ENCODE measurements at places on chromosomes 1 and 21.

DNA sequence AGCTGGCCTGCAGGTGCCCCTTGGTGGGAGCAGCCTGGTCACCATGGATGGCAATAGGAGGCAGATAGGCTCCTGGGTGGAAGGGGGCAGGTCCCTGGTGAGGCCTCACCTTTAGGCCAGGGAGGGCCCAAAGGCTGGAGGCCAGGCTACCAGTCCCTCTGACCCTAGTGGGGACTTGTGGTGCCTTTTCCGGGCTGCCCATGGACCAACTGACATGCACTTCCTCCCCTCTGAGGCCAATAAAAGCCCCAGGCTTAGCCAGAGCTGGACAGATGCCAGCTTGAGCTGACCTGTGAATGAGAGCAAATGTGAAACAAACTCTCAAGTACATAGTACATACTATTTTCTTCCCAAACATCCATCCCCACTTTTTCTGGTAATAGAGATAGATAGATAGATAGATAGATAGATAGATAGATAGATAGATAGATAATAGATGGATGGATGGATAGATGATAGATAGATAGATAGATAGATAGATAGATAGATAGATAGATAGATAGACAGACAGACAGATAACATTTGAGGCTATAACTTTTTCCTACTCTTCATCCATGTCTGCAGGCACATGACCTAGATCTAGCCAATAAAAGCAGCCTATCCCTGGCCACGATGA lies 9.2 kb upstream of the CTTNBP2NL start:
- no peak for DNase-seq

DNA sequence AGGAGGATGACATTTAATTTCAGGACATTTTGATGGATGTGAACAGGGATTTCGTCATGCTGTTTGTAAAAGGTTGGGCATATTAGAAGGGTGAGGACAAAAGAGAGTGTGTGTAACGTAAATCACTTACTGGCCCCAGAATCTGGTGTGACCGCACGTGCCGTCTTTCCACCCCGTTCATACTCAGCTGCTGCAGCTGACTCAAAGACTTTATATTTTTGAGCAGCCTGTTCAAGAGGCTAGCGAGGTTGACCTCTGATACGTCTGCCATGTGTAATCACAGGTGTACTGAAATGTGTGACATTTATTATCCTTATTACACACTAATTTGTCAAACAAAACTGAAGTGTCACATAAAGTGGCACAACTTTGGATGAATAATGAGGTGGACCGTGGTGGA lies 66.5 kb upstream of the ERRFI1 start:
- no peak for DNase-seq

- no peak for DNase-seq
Measured at GRCh38 chr1:87588495-87588894, 259.8 kb downstream of the LMO4 start.

GRCh38 chr1:14267991-14268390 lies 330.5 kb upstream of the KAZN start:
- no peak for DNase-seq

DNA sequence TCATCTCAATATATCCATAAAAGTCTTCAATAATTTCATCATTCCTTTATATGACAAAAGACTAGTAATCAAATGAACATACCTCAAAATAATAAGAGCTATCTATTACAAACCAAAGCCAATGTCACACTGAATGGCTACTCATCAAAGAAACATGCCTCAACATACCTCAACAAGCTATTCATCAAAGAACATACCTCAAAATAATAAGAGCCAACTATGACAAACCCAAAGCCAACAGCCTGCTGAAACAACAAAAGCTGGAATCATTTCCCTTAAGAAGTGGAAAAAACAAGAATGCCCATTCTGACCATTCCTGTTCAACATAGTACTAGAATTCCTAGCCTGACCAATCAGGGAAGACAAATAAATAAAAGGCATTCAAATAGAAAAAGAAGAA lies 1373.7 kb downstream of the BRINP3 start:
- DNase-seq = no peak

DNA sequence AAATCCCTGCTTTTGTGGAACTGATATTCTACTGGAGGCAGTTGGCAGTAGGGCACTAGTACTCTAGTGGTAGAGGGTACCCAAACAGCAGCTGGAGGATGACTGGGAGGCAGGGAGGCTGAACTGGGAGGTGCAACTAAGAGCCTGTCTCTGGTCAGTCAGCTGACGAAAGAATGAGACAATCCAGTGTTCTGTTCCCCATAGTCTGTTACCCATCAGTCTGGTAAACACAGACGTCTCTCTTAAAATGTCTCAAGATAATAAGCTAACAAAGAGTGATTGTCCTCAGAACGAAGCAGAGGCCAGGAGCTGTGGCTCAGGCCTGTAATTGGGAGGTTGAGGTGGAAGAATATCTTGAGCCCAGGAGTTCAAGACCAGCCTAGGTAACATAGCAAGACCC lies 30.4 kb downstream of the TFAP2E start:
- DNase-seq = no peak

DNA sequence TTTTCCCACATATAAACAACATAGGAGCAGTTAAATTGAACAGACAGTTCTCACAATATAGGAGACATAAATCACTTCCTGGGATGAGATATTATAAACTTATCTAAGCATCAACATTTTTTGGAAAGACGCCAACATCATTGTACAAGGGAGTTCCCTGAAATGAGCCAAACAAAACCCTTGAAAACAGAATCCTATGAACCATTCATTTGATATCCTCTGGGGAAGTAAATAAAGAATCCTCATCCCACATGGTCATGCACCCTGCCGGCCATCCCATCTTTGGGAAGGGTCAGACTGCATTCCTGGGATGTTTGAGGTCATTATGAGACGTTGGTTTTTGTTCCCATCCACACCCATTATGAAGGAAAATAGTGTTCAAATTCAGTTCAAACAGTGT lies 111.8 kb upstream of the USP25 start:
- DNase-seq = no peak

DNA sequence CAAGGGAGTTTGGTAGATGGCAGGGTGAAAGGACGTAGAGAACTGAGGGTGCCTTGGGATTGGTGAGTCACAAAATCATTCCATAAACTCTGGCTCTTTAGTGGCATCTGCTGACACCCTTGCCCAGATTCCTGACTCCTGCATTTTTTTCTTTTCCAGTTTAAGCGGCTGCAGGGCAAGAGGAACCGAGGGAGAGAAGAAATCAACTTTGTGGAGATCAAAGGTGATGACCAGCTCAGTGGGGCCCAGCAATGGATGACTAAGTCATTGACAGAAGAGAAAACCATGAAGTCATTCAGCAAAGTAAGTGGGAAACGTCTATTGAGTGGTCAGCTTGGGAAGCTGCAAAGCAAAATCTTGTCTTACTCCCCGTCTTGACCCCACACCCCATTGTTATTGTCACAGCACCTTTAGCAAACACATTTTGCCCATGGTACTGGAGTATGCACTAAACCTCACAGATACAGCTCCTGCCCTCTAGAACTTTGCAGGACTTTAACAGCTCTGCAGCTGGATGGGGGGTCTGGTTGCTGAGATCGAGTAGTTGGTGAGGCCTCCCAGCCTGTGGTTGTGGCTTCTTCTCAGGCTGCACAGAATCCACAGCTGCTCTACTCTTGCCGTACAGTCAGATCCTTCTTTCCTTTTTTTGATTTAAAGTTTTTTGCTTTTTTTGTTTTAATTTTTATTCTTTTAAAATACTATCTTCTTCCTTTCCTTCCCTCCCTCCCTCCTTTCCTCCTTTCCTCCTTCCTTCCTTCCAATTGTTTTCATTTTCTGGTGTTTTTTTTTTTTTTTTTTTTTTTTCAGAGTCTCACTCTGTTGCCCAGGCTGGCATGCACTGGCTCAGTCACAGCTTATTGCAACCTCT lies 21.9 kb downstream of the SH2D2A start:
- no peak for DNase-seq

DNA sequence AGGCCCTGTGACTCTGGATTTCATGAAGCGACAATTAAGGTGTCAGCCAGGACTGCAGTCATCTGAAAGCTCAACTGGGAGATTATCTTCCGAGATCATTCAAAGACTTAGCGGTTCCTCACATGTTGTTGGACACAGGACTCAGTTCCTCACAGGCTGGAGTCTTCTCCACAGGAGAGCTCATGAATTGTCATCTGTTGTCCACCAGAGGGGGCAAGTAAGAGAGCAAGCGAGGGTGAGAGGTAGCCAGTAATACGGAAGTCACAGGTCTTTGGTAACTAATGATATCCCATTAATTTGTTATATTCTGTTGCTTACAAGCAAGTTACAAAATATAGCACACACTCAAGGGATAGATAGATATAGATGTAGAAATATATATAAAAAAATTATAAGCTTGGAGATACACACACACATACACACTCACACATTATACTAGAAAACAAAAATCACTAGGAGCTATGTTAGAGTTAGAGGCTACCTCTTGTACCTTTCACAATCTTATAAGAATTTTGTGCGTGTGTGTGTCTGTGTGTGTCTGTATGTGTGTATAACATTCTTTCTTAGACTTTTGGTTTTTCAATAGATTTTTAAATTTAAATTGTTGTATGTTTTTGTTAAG lies 1695.3 kb downstream of the BRINP3 start:
- no peak for DNase-seq

DNA sequence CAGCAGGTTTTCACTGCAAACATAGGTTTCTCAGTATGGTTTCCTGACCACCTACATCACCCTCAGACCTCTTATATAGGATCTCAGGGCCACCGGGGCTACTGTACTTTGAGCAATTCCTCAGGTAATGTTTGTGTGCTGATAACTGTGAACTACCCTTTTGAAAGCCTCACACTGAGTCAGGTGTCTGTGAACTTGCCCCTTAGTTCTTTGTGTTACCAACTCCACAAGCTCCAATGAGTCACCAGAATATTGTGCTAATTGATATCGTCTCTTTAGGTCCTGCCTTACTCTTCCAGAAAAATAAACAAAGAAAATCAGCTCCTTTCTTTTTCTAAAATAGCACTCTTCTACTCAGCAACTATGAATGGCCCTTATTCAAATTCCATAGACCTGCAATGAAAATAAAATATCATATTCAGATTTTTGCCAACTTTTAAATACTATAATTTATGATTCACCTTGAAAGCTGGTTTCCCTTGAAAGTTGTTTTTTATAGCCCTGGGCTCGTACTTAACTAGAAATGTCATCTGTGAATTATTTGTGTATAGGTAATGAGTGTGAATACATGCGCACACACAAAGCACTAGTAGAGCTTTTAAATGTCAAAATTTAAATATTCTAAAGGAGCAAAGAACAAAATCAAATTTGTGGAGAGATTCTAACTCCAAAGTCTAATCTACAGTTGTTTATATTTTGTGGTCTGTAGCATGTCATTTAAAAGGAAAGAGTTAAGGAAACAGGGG lies 88.1 kb upstream of the WARS2 start:
- no peak for DNase-seq

DNA sequence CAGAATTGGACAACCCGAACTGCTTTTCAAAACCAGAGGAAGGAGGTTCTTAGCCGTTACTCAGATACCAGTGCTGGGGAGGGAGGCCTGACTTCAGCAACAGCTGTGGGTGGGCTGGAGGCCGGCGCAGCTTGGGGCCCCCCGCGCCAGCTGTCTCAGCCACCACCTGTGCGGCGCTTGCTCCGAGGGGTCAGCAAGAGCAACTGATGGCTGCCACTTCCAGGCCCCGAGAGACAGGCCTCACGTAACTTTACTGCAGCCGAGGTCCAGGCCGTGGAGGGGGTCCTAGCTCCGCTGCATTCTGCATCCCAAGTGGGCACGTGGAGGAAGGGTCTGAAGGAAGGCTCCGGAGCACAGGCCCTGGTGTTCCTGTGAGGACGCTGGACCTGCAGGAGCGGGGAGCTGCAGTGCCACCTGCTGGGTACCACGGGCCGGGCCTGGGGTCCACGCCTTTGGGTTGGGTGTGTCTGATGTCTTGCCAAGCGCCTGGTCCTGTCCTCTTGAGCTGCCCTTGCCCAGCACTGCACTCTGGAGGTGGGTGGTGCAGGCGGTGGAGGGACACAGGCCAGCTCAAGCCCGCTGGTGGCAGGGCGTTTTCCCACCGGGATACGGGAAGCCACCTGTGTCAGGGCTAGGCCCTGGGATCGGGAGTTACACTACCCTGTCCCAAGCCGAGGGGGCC lies 9.8 kb downstream of the THAP3 start:
- peak; percentile 83 for DNase-seq

DNA sequence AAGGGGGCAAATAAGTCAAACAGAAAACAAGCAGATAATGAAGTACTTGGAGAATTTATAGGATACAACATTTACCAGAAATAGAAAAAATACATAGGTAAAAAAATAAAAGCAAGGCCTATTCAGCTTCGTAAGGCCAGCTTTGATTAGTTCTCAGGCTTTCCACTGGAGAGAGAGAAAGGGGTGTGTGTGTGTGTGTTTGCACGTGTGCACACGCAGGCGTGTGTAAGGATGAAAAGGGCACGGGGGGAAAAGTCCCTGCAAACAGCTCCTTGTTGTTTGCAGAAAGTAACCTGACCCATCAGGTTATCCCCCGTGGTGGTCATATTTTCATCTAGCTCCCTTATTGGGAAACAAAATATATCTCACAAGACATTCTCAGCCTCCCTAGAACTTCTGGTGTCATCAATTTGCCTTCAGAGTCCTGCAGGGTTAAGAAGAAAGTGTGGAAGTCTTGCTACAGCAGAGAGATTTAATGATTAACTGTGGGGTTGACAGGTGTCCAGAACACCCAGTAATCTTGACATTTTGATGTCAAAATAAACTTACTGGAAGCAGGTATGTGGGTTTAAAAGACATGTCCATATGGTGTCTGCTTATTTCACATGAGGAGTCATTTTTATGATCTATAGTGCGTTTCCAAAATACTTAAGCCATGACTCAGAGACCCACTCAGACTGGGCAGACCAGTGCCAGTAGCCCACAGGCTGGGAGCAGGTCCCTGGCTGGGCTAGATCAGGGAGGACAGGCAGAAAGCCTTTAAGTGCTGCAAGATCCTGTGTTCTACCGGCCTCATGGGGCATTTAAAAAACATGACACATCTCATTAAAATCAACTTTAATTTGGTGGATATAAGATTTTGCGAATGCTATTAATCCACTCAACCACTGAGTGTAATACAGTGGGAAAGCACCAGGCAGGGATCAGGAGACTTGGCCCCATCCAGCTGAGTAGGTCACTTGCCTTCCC lies 487.6 kb upstream of the CAMK1G start:
- no peak for DNase-seq

DNA sequence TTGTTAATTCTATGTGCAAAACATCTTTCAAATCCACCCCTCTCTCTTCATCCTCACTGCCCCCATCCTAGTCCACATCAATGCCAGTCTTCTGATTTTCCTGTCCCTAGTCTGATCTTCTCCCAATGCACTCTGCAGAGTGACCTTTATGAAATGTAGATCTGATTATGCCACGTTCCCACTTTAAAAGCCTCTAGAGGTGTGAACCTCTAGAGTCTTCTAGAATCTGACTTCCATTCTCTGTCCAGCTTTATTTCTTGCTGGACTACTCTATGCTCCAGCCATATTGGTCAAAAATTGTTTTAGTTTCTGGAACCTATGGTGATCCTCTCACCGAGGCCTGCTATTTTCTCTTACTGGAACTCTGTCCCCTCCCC lies 32.5 kb downstream of the ZNF648 start:
- DNase-seq = no peak

GRCh38 chr1:228289996-228290881 lies 82.4 kb downstream of the OBSCN start:
- no peak for DNase-seq

Measured in heart left ventricle (tissue), 16 donors.